ENCODE measurements at places on chromosomes 11 and 22.

DNA sequence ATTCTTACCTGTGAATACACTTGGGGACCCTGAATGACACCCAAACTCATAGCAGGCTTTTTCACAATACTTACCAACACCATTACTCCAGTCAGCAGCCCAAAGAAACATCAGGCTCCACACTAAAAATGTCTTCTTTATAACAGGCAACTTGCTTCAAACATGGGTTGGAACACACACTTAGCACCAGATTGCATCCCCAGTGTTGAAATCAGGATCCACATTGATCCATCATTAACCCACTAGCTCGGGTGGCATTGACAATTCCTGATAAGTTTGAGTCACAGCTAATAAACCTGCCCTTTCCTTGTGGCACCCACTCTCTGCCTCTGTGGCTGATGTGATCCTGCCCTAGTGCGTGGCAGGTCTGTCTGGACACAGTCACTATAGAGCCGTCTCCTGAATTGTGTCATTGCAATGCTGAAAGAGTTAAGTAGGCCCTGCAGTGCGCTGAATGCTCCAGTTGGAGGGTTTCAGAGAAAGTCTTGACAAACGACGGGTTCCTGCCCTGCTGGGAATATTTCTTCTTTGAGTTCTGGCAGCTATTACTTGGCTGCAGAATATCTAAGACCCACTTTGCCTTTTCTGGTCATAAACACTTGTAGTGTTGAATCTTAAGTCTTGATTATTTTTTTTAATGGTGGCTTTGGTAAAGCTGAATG is 19.6 kb upstream of the C11orf96 start:
- DNase-seq = no peak

GRCh38 chr11:10902301-10903063 is 44.6 kb upstream of the ZBED5 start:
- no peak for DNase-seq

DNA sequence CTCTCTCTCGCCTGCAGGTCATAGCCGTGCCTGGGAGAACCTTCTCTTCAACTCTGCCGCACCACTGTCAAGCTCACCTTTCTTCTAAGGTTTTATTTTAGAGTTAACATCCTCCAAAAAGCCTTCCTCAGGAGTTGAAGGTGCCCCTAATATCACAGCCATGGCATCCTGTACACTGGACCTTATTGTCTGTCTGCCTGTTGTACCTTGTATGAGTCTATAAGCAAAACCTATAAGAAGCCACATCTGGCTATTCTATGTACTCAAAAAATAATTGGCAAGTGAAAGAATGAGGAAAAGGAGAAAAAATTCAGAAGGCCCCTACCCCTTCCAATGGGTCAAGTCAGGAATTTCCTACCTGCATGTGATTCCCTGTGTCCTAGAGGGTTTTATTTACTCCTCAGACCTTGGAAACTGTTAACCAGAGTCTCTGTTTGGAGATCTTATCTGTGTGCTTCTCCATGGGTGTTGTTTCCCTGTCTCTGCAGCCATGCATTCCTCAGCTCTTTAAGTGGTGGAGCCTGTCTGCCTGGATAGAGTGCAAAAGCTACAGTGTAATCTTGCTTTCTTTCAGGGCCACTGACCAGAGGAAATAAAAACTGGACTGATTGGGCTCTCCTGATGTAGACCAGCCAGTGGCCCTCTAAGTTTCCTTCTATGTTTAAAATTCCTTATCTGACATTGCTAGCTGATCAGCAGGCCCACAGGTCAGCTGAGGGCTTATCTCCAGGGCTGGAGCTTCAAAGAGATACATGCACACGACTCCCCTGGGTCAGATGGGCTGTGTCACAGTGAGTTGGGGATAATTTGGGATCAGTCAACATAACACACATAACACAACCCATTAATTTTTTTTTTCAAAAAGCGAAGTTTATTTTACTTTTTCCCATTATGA is 37.6 kb upstream of the TMEM135 start:
- no peak for DNase-seq

GRCh38 chr11:11451501-11452005 is 98.5 kb upstream of the CSNK2A3 start:
- DNase-seq = no peak

- no peak for DNase-seq
Measured at GRCh38 chr22:40452730-40453487, 82.5 kb downstream of the SGSM3 start.

DNA sequence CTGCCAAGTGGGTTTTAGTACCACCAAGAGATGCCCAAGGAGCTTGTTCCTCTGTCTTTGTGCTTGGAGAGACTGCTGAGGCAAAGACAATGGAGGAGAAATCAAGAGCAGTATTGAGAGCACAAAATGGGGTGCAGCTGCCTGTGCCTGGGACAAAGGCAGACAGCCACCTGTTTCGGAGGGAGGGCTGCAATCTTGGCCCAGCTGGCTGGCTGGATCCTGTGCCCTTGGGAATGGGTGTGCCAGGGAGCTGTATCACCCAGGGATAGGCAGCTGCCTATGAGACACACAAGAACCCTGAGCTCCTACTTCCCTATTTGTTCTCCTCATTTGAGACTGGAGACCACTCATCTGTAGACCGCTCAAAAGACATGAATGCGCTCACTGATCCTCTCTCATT is 23.3 kb upstream of the CHRM4 start:
- no peak for DNase-seq

DNA sequence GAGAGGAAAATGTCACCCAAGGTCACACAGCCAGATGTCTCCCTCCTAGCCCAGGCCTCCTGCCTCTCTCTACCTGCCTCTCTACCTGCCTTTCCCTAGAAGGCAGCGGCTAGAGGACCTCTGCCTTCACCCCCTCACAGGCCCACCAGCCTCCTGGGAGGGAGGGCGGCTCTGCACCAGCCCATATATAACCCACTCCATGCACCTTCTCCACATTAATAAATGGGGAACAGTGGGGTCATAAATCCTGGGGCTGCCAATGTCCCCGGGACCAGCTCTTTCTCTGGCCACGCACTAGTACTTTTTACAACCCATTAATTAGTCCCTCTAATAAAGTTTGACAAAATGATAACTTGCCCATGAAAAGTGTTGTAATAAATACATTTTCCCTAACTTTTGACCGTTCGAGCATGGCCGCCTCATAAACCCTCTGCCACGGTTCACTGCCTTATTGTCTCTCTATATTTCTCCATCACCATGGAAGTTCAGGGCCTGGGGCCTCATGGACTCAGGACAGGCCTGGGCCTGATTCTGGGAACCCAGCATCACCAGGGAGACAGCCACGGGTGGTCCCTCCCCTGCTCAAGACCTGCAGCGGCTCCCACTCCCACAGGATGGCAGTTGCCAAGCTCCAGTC is 102.1 kb downstream of the MN1 start:
- no peak for DNase-seq

DNA sequence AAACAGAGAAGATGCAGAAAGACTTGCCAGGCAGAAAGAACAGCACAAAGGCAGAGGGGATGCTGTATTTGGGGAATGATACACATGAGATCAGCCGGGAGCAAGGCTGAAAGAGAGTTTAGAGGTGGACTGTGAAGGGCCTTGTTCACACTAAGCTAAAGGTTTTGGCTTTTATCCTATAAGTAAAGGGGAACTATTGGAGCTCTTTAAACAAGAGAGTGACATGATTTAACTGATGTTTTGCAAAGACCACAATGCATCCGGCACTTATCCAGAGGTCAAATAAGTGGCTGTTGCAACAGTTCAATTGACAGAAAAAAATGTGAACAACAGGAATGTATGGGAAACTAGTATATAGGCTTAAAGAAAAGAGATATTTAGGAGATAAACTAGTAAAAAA is 64.7 kb upstream of the RRAS2 start:
- no peak for DNase-seq

- no peak for DNase-seq
Measured at GRCh38 chr11:61632096-61632495, 48.1 kb upstream of the DAGLA start.

- DNase-seq = no peak
Measured at GRCh38 chr11:103619480-103619879, 417.0 kb upstream of the DDI1 start.

- DNase-seq = no peak
Measured at GRCh38 chr22:23397613-23398567, 182.2 kb downstream of the IGLL1 start.

DNA sequence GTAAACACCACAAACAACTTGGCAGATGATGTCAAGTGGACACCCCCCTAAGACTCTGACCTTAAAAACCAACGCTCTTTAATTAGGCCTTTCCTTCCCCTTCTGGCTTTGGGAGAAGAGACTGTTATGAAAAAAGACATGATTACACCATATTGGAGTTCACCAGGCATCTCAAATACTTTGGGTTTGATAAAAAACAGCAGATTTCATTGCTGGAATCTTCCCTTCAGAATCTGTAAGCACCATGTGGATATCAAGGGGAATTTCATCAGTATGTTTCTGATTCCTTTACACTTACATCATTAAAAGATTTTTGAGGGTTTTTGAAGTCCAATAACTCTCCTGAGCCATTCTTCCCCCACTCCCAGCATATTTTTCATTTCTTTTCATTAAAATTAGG is 85.6 kb downstream of the KIRREL3 start:
- no peak for DNase-seq

DNA sequence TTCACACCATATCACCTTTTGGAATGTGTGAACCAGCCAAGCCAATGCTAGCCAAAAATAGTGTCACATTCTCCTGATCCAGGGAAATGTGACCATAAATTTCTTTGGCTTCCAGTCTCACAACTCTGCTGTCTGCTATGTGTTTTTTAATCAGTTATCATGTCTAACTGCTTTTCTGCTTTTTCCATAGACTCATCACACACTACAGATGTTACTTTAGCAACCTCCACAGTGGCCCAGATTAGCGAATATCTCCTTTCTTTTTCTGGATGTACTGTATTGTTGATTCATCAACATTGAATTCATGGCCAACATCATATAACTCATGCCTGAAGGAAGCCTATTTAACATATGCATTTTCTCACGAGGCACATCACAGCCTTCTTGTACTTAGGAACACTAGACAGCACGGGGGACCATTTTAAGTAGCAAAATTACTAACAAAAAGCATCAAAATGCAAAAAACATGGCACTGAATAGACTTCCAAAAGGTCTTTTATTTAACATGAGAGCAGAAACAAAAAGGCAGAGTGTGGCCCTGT is 73.1 kb upstream of the POU2AF2 start:
- DNase-seq = no peak

DNA sequence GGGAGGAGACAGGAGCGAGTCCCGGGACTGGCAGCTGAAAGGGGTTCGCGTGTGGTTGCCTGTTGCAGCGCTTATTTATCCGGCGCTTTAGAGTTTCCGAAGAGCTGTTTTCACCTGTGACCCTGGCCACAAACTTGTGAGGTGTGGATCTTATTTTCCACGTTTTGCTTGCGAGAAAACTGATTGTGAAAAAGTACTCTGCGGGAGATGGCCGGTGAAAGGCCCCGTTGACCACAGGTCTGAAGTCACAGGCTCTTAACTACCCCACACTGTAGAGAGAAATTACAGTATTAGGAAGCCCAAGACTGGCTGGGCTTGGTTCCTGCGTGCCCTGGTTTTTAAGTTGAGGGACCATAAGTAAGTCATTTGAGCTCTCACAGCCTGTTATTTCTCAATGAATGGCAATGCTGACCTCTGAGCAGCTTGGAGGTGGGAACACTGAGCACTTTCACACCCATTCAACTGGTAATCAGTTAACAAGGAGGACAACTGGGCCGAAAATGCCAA is 379 bp upstream of the RAB38 start:
- no peak for DNase-seq

- no peak for DNase-seq
Measured at GRCh38 chr11:75476739-75477613, 44.0 kb upstream of the KLHL35 start.

- DNase-seq = no peak
Measured at GRCh38 chr11:45816614-45817013, 11.7 kb downstream of the SLC35C1 start.

GRCh38 chr22:22171357-22172218 is 73.0 kb upstream of the VPREB1 start:
- DNase-seq = no peak

GRCh38 chr11:102640946-102641345 is 15.8 kb upstream of the MMP20 start:
- no peak for DNase-seq

- no peak for DNase-seq
Measured at GRCh38 chr11:126162306-126163030, 49.0 kb downstream of the RPUSD4 start.

GRCh38 chr22:32615874-32616564 is 141.4 kb downstream of the FBXO7 start:
- DNase-seq = no peak

DNA sequence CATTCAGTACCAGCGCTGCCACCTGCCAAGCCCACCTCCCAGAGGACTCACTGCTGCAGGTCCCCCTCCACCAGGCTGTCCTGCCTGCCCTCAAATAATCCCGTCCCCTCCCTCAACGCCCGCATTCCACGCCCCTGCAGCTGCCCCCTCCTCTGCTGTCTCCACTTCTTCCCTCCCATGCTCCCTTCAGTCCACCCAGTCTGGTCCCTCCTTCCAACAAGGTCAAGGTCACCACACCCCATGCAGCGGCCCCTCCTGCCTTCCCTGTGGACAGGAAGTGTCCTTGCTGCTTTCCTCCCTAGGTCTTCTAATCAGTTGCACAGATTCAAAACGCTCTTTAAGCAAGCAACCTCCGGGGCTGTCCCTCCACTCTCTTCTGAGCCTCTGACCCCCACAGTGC is 12.1 kb downstream of the MACROD1 start:
- DNase-seq = no peak

DNA sequence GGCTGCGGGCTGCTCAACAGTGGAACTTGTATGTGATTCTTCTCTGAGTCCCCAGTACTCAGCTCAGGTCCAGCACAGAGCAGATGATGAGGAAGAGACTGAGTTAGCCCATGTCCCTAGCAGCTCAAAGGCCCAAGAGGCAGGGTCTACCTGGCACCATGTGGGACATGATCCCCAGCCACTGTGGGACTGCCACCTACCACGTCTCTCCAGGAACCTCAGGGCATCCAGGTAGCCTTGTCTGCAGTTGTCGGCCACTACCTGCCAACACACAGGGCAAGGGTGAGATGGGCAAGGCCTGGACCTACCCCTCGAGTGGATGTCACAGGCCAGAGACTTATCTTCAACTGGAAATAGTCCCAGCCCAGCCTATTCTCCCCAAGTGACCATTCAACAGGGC is 4.4 kb downstream of the PNPLA5 start:
- DNase-seq = no peak

DNA sequence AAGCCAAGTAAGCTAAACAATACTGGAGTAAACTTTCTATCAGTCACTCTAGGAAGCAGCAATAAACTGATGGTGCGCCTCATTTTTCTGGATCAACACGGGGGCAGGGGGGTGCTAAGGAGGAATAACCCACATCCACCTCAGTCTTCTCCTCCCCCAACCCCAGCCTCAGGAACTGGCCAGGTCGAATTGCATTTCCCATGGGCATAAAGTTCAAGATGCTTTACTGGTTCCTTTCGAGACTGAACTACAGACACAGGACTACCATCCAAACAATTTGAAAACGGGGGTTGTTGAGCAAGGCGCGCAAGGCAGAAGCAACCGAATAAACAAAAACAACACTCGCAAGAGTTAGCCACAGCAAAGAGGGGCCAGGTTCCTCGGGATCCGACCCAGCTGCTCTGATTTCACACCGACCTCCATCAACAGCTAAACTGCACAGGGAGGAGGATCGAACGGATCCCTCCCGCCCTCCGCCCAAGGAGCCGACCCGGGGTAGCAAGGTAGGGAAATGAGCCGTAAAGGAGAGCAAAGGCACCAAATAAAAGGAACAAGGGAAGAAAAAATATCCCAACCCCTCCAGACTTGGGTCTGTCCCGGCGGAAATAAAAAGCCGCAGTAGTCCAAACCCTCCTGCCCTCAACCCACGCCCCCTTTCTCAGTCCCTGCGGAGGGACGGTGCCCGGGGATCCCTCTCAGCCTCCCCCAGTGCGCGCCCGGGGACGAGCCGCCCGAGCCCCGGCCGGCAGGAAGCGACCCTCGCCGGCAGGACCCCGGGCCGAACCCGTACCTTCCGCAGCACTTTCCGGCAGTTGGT is 801 bp downstream of the SESN3 start:
- no peak for DNase-seq

Data from non-pigmented ciliary epithelial cell (primary cell).